ENCODE measurements at places on chromosomes 5 and 9.

- DNase-seq, result no peak
Measured at GRCh38 chr9:110815361-110815760, 146.8 kb downstream of the MUSK start.

DNA sequence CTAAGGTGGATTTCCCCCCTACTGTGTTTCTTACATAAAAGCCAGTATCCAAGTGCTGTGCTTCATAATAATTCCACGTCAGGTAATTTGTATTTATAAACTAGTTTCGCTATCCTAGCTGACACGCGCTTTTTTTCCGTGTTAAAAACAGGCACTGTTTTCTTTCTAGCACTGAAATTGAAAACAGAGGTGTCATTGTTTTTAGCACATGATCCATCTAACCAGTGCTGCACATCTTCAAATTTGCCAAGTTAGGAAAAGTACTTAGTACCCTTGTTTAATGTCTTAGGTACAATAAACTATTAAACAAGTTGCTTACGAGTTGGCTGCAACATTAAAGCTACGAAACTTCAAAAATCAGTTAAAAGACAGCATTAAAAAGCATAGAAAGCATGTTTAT, 49.9 kb downstream of the JMY start:
- DNase-seq, result no peak

DNA sequence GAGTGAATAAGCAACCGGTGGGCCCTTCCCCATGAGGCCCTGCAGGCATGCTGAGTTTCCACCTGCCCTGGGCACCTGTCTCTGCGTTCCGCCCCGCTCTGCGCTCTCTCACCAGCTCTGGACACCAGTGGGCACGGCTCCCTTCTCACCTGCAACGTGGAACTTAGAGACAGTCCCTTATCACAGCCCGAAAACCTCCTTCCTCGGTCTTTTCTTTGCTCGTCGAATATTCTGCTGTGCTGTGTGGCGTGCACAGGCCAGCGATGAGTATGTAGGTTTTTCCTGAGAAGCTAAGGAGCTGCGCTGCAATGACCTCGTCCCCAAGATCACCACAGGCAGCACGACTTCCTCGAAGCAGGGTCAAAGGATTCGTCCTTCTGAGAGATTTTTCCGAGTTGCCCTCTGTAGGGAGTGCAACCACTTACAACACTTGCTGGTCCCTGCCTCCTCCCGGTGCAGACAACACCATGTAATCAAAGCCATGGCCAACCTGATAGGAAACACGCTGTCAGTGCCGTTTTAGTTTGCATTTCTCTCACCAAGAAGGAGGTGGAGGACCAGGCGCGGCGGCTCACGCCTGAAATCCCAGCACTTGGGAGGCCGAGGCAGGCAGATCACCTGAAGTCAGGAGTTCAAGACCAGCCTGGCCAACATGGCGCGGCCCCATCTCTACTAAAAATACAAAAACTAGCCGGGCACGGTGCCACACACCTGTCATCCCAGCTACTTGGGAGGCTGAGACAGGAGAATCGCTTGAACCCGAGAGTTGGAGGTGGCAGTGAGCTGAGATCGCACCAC, 27.2 kb upstream of the NOTCH1 start:
- no peak for DNase-seq

- no peak for DNase-seq
Measured at GRCh38 chr9:116986015-116986414, 298.9 kb downstream of the TRIM32 start.

GRCh38 chr9:120971938-120972337, 45.3 kb upstream of the TRAF1 start:
- no peak for DNase-seq

GRCh38 chr9:19969721-19970120, 180.9 kb upstream of the SLC24A2 start:
- peak; percentile 83 for DNase-seq

DNA sequence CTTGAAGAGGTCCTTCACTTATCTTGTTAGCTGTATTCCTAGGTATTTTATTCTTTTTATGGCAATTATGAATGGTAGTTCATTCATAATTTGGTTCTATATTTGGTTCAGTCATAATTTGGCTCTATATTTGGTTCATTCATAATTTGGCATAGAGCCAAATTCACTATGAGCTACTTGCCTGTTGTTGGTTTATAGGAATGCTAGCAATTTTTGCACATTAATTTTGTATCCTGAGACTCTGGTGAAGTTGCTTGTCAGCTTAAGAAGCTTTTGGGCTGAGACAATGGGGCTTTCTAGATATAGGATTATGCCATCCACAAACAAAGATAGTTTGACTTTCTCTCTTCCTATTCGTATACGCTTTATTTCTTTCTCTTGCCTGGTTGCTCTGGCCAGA, 142.2 kb downstream of the PLCXD3 start:
- DNase-seq, result no peak
